ENCODE measurements at places on chromosomes 5 and 9. TPM values are rescaled to one million over a fixed set of nuclear protein-coding genes. Genes with fewer than 3 reads are reported as not detected.

PCDHGB2 gene
- total RNA-seq = 9.2 TPM

- DNase-seq = no peak
Measured at GRCh38 chr9:122329597-122329996, 41.2 kb upstream of the PTGS1 start.

DNA sequence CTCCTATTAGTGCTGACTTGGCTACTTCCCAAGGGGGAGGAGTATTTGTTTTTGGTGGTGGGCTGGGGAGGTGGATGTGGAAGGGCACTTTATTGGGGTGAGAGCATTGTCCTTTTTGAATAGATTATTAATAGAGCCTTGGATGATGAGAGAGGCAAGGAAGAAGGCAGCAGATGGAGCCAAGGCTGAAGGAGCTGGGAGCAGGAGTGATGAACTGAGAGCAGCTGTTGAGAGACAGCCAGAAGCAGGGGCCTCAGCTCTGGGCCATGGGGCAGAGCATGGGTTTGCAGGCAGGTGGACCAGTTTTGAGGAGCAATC lies 29.6 kb downstream of the RGS3 start:
- DNase-seq = no peak

DNA sequence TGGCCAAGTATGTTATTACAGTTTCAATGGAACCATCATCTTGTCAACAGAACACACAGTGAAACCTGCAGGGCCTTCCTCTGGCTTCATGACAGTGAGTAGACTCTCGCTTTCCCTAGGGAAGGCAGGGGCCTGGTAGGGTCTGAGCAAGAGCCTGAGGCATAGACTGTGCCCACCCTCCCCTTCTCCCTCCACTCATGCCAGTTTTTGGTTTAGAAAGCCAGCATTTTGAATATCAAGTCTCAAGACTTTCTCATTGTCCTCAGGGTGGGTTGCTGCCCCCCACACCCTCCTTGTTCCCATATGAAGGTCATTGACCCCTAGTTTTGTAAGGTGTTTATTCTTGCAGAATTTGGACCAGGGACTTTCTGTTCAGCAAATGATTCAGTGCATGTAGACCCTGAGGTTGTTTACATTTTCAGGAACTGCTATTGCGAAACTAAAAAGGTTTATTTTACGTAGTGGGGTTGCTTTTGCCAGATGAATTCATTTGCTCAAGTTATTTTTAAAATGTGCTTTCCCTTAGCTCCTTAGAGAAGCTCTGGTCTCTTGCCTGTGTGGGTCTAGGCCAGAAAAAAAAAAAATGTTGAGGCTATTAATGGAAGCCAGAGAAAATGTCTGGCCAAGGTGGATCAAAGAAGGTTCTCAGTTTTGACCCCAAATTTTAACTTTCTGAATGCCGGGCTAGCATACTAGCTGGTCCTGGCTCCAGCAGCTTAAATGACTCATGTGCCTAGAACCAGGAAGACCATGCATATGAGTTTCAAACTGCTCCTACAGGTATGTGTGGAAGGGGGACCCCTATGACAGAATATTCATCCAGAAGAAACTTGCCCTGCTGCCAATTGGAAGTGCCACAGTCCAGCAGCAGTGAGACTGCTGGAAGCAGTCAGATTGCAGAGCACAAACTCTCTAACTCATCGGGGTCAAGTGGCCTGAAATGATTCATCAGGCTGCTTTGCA lies 10.1 kb upstream of the MOB3B start:
- peak; percentile 45 for DNase-seq

GRCh38 chr9:38687992-38688391 lies 31.9 kb downstream of the FAM240B start:
- DNase-seq = no peak

SLC6A7 gene
- total RNA-seq = not detected

- no peak for DNase-seq
Measured at GRCh38 chr5:159214486-159215271, 5.3 kb upstream of the RNF145 start.

CCNO gene
- total RNA-seq = 0.30 TPM

PCDHGA10 gene
- 7.6 TPM for total RNA-seq

- no peak for DNase-seq
Measured at GRCh38 chr5:145521523-145521922, 313.6 kb downstream of the PRELID2 start.

- DNase-seq = no peak
Measured at GRCh38 chr9:71774920-71775319, 6.6 kb upstream of the CEMIP2 start.

DNA sequence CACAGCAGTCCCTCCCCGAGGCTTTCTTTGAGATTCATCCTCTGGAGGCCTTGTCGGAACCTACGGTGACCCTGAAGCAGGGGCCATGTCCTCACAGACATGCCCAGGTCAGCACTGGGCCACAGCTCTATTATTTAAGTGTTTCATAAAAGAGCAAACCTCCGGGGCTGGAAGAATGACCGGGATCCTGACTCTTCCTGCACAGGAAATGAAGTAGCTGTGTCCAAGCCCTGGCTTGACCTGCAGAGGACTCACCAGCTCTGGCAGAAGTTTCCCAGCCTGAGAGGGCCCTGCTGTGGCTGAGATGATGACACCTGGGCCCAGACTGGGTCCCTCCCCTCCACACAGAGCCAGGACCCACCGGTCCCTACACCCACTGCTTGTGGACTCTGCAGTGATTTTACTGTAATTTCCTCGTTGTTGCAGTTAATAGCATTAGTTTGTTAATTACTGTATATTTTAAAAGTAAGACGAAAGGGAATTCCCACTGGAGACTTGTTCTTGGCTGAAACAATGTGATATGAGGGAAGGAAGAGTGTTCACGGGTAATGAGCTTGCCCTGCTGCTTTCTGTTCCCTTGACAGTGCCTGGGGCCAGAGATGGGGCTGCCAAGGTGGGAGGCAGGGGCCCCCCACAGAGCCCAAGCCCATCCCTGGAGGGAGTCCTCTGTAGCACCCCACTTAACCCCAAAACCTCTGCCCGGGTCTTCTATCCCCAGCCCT lies 72.2 kb downstream of the PCDH1 start:
- no peak for DNase-seq

IFNB1 gene
- not detected for total RNA-seq

- DNase-seq = no peak
Measured at GRCh38 chr5:37717613-37718431, 122.0 kb downstream of the GDNF start.

DNA sequence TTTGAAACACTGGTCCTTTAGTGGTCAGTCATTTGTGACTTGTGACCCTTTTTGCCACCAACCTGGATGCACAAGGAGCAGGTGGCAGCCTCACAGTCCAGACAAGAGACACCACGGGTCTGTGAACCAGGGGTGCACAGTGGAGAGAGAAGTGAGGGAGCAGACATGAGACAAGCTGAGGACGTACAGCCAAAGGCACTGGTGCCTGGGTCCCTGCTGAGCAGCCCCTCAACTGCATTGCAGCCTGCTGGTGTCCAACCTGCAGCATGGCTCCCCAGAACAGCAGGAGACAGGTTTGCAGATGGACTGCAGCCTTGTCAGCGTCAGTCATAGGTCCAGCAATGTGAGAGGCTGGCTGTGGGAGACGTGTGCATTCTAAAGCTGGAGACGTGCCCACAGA lies 124.2 kb upstream of the FSTL4 start:
- DNase-seq = no peak

DNA sequence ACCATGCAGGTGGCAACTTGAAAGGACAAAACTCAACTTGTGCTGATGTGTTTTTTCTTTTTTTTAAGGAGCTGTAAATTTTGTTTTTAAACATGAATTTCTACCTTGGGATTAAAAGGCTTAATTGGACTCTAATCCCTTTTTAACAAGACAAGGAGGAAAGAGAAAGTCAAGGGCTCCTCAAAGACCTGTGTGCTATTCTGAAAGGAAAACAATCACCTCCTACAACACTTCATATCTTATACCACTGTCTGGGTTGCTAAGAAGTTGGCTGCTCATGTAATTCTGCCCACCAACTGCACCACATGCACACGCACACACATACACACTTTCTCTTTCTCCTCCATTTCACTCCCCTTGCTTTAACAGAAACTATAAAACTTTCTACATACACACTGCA lies 78.6 kb downstream of the SH3RF2 start:
- no peak for DNase-seq

GRCh38 chr9:120443489-120443888 lies 136.5 kb downstream of the CDK5RAP2 start:
- DNase-seq = no peak

HINT1 gene
- 130 TPM for total RNA-seq

GRCh38 chr9:98795970-98796363 lies 388 bp downstream of the ANKS6 start:
- DNase-seq = no peak

- DNase-seq = no peak
Measured at GRCh38 chr5:42828671-42829070, 17.0 kb upstream of the SELENOP start.

MOB3B gene
- total RNA-seq = 23.7 TPM

DNA sequence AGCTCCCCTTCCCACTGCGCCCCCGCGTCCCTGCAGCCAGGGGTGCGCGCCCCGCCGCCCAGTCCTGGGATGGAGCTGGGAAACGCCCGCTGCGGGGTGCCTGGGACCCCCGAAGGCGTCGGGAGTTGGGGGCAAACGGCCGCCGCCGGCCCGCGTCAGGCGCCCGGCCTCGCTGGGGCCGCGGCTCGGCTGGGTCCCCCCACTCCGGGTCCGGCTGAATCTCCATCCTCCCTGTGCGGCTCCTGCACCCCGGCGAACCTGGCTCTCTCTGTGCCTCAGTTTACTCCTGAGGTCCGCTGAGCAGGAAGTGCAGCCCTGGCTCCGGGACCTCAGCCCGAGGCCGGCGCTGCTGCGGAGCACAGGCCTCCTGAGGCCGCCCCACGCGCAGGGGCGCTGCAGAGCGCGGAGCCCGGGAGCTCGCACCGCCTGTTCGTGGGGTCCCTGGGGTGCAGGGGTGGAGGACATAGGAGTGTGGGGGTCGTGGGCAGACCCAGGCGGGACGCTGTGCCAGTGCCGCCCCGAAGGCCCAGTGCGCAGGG lies 13.9 kb upstream of the TMEM250 start:
- no peak for DNase-seq

OBP2B gene
- total RNA-seq = not detected

DNA sequence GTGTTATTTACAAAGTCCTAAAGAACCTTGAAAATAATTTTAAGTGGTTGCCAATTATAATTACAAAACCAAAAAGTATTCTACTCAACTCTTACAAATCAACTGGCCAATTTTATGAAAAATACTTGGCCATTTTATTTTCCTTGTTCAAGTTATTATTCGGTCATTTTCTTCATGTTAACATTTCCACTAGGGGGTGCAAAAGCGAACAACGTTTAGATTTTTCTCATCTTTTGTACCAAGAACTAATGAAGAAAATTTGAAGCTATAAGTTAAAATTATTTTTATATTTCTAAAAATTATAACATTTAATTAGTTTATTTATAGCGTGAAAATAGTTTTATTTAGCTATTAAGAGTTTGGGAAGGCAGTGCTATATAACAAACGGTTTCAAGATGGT lies 1453.3 kb downstream of the MAT2B start:
- DNase-seq = no peak

GRCh38 chr5:25262221-25262620 lies 617.4 kb upstream of the CDH10 start:
- no peak for DNase-seq

DNA sequence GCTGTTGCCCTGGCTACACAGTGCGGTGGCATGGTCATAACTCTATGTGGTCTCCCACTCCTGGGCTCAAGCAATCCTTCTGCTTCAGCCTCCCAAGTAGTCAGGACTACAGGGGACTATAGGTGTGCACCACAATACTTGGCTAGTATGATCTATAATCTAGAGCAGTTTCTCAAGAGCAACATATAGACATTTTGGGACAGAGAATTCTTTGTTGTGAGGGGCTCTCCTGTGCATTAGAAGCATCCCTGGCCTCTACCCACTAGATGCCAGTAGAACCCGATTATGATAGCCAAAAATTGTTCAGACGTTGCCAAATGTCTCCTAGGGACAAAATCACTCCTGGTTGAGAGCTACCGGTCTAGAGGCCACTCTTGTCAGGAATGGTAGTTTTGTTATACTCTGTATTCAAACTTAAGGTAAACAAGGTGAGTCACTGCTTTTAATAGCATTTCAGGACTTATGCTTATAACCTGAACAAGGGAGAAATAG lies 7.2 kb downstream of the ANKHD1 start:
- no peak for DNase-seq

PCDHA13 gene
- total RNA-seq = 2.2 TPM

FAM78A gene
- total RNA-seq = 2.5 TPM

PCDHGA7 gene
- 12.2 TPM for total RNA-seq

- no peak for DNase-seq
Measured at GRCh38 chr5:135569755-135570452, 8.9 kb downstream of the CXCL14 start.

RUSC2 gene
- total RNA-seq = 28.8 TPM

DNA sequence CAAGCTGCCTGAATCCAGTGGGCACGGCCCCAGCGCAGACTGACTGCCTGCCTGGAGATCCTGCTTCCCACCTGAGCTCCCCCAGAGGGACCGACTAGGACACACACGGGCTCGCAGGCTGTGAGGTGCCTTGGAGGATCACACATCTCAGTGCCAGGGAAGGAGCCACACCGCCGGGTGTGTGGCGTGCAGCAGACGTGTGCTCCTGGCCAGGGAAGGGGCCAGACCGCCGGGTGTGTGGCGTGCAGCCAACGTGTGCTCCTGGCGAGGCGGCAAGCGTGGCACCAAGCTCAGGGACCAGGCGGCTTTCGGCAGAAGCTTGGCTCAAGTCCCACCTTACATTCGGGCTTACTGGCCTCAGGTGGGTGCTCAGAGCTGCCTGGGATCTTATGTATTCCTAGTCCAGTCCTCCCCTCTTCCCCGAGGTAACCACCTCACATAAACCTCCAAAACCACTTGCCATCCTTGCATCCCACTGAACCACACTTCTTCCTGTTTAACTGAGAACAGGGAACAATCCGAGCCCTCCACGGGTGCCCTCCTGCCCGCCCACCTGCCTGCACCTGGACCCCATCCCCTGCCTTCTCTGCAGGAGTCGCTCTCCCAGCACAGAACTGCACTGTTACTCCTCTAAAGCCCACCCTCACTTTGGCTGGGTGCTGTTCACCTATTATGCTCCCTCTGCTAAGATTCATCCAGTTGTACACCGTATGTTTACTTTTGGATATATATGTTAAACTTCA lies 22.4 kb upstream of the MRNIP start:
- DNase-seq = no peak

GRCh38 chr5:14497311-14497710 lies 84.3 kb upstream of the OTULINL start:
- DNase-seq = no peak

DNA sequence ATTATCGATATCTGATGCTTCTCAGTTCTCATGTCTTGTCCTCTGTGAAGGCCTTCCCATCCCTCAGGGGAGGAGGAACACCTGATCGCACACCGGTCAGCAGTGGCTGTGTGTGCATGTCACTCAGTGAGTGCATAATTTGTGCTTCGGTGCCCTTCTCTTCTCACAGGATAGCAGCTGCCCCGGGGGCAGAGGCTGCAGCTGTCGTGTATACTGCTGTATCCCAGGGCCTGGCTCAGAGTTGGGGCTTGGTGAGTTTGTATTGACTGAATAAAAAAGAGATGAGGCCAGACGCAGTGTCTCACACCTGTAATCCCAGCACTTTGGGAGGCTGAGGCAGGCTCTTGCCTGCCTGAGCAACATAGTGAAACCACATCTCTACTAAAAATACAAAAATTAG lies 49.7 kb upstream of the NCS1 start:
- no peak for DNase-seq

All from tibial nerve (tissue), 4 donors.